ENCODE measurements at places on chromosomes 16 and 17. TPM values are rescaled to one million over a fixed set of nuclear protein-coding genes. Genes with fewer than 3 reads are reported as not detected.
A peak's percentile ranks its signal among the peaks of the same experiment; 100 is the strongest.

Gene SHISA6
- 1.5 TPM for total RNA-seq

Gene FOXO3B
- total RNA-seq = 13.3 TPM

- peak overlapping the region; percentile 87 for H3K27ac ChIP-seq
- peaks cover 48% of the 10 kb centered on the region for H3K36me3 ChIP-seq
- H3K4me3 ChIP-seq = no peak overlapping the region
- DNase-seq = no peak
These were observed 11.4 kb downstream of the IGFBP4 start for GRCh38 chr17:40454613-40454995.

GRCh38 chr17:78290721-78291120 lies 59.3 kb downstream of the TMEM235 start:
- no peaks in the 10 kb centered on the region for H3K4me1 ChIP-seq
- no peak for DNase-seq
- no peak overlapping the region for H3K27ac ChIP-seq
- no peak overlapping the region for H3K4me3 ChIP-seq

GRCh38 chr17:26809033-26809432 lies 484.9 kb upstream of the WSB1 start:
- no peaks in the 10 kb centered on the region for H3K36me3 ChIP-seq
- H3K27me3 ChIP-seq = no peaks in the 10 kb centered on the region
- no peak overlapping the region for H3K4me3 ChIP-seq
- no peaks in the 10 kb centered on the region for H3K4me1 ChIP-seq
- H3K27ac ChIP-seq = no peak overlapping the region
- no peak for DNase-seq

GRCh38 chr16:56632156-56632847 lies at the start of gene MT1M:
Gene MT1M (plus strand): TSS chr16:56632659. CDS start chr16:56632732, 73 bp downstream.
- H3K4me3 ChIP-seq = peak within 1 kb of the TSS; percentile 52
- peaks cover 22% of the 10 kb centered on the region for H3K4me1 ChIP-seq
- peak within 1 kb of the TSS; percentile 71 for H3K27ac ChIP-seq
- no peaks in the 10 kb centered on the region for H3K27me3 ChIP-seq

GRCh38 chr17:41335747-41336146 lies 14.9 kb downstream of the KRT33A start:
- peaks cover 34% of the 10 kb centered on the region for H3K4me1 ChIP-seq
- H3K27ac ChIP-seq = no peak overlapping the region
- no peak for DNase-seq
- no peak overlapping the region for H3K4me3 ChIP-seq
- no peaks in the 10 kb centered on the region for H3K27me3 ChIP-seq

DNA sequence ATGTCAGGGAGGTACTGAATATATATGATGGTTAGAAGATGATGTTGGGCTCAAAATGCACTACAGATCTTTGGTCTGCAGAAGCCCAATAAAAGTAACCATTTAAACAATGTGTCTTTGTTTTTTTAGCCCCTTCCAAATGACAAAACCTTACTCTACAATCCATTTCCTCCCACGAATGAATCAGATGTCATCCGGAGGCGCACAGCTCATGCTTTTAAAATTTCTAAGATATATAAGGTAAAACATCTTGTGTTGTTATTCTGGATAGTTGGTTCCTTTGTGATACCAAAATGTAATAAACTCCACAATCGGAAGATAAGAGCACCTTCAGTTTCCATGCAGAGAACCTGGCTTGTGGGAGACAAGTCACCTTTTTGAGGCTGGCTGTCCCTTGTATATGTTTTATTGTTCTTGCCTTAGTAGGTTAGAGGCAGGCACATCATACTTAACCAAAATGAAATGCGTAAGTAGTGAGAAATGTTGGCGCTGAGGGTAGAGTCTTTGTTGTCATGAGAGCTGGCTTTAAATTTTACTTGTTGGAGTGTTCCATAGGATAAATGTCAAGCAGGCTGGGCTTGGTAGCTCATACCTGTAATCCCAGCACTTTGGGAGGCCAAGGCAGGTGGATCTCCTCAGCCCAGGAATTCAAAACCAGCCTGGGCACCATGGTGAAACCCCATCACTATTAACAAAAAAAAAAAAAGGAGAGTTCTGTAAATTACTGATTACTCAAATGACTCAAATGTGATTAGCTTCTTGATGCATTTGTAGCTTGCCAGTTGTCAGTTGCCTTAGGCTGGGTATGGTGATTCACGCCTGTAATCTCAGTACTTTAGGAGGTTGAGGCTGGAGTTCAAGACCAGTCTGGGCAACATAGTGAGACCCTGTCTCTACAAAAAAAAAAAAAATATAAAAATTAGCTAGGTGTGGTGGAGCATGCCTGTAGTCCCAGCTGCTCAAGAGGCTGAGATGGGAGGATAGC lies 19.7 kb upstream of the SNTB2 start:
- H3K36me3 ChIP-seq = no peaks in the 10 kb centered on the region
- H3K27me3 ChIP-seq = no peaks in the 10 kb centered on the region
- DNase-seq = no peak
- no peak overlapping the region for H3K27ac ChIP-seq

- no peaks in the 10 kb centered on the region for H3K27me3 ChIP-seq
- no peaks in the 10 kb centered on the region for H3K36me3 ChIP-seq
- H3K4me3 ChIP-seq = no peak overlapping the region
- H3K4me1 ChIP-seq = no peaks in the 10 kb centered on the region
- no peak overlapping the region for H3K27ac ChIP-seq
These were observed 449 bp downstream of the CCL3L1 start for GRCh38 chr17:36196131-36196486.

All from vagina (tissue), 2 donors.